ENCODE measurements at places on chromosomes 3 and 15.

DNA sequence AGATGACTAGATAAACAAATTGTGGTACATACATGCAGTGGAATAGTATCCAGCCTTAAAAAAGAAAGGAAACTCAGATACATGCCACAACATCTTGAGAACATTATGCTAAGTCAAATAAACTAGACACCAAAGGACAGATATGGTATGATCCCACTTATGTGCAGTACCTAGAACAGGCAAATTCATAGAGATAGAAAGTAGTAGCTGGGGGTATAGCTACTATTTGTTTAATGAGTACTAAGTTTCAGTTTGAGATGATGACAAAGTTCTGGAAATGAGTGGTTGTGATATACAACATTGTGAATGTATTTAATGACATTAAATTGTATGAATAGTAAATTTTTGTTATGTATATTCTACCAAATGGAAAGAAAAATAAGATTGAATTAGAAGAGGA lies 477.2 kb upstream of the CFAP20DC start:
- no peak overlapping the region for H3K27ac ChIP-seq
- H3K27me3 ChIP-seq: no peaks in the 10 kb centered on the region
- H3K4me1 ChIP-seq: no peaks in the 10 kb centered on the region
- DNase-seq: no peak
- H3K4me3 ChIP-seq: no peak overlapping the region

DNA sequence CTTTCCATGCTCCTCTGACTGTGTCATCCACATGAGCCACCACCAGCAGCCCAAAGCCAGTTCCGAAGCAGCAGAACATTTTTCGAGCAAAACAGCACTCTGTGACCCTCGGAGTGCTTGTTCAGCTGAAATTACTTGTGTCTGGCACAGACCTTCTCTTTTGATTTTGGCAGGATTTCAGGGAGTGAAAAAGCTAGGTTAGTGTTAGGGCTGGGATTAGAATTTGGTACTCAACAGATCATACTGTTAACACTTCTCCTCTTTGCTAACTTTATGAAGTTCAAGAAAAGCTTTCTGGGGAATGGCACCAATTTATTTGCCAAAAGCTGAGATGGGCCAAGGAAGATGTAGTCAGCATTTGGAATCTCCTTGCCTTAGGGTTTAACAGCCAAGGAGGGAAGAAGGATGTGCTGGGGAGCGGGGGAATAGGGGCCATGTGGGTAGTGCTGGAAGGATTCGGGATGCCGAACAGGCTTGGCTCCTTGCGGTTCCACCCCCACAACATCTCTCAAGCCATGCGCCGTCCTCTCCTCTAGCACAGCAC lies 55.1 kb upstream of the TRA2B start:
- H3K4me1 ChIP-seq: no peaks in the 10 kb centered on the region
- H3K4me3 ChIP-seq: no peak overlapping the region
- H3K27ac ChIP-seq: no peak overlapping the region
- H3K27me3 ChIP-seq: no peaks in the 10 kb centered on the region

- H3K4me3 ChIP-seq: no peak overlapping the region
- H3K27me3 ChIP-seq: no peaks in the 10 kb centered on the region
- no peaks in the 10 kb centered on the region for H3K36me3 ChIP-seq
- H3K4me1 ChIP-seq: no peaks in the 10 kb centered on the region
Measured at GRCh38 chr3:40768536-40768935, 243.8 kb downstream of the ZNF621 start.

- no peaks in the 10 kb centered on the region for H3K27me3 ChIP-seq
- no peak overlapping the region for H3K4me3 ChIP-seq
- no peak overlapping the region for H3K27ac ChIP-seq
- DNase-seq: no peak
- peaks cover 21% of the 10 kb centered on the region for H3K4me1 ChIP-seq
Measured at GRCh38 chr3:50251220-50251619, 15.2 kb downstream of the GNAI2 start.

- no peaks in the 10 kb centered on the region for H3K36me3 ChIP-seq
- no peak for DNase-seq
- H3K27ac ChIP-seq: no peak overlapping the region
- H3K27me3 ChIP-seq: no peaks in the 10 kb centered on the region
- H3K4me1 ChIP-seq: no peaks in the 10 kb centered on the region
- H3K4me3 ChIP-seq: no peak overlapping the region
Measured at GRCh38 chr3:105387122-105387751, 20.5 kb downstream of the ALCAM start.
